Stimulated activated naive CD4-positive, alpha-beta T cell (primary cell): ENCODE measurements at places on chromosomes 4 and X.

GRCh38 chr4:127604949-127605709, 27.6 kb upstream of the INTU start:
- DNase-seq, result no peak

GRCh38 chrX:134969726-134970125, 21.1 kb upstream of the SMIM10 start:
- no peak for DNase-seq

DNA sequence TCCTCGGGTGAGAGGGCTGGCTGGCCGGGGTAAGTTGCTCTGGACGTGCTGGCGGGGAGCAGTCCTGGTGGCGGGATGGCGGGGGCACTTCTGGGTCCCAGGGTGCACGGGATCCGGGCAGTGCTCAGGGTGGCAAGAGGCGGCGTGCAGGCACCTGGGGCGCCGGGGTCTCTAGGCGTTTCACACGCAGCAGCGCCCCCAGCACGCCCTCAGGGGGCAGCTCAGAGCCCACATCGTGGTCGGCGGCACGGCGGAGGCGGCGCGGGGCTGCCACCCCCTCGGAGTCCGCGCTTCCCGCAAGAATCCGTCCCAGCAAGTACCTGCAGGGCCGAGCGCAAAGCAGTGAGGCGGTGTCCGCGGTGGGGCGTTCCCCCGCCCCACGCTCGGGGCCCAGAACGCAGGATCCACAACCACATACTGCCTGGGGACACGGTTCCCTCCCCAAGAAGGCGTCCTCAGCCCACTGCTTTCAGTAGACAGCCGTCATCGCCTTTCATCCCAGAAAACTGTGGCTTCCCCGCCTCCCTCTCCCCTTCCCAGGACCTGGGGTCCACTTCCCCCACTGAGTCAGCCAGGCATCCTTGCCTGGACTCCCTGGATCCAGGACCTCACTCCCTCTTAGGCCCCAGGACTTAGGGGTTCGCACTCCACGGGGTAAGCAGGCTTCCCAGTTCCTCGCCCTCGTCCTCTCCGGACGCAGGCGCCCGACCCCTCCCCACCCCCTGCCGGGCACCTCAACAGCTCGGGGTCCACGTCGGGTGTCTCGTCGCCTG, 4.1 kb downstream of the PCSK1N start:
- DNase-seq, result no peak

DNA sequence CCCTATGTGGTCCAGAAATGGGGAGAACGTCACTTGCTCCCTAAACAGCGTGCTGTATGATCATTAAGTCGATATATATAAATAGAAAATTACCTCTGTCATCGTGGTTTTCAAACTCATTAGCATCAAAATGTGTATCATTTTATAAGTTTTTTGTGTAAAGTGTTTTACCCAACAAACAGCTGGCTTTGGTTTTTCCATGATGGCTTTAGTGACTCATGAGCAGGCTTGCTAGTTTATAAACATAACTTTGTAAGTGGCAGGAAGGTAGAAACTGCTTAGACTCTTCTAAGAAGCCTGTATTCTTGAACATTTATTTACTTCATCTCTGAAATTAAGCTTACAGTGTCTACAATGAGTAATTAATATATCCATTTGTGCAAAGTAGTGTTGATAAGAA, 108.4 kb upstream of the DIPK2B start:
- DNase-seq, result no peak

GRCh38 chr4:142715727-142716126, 130.4 kb downstream of the INPP4B start:
- no peak for DNase-seq

GRCh38 chr4:107182347-107182746, 146.2 kb upstream of the DKK2 start:
- no peak for DNase-seq

GRCh38 chr4:173998471-173999144, 284.9 kb downstream of the FBXO8 start:
- DNase-seq, result no peak

DNA sequence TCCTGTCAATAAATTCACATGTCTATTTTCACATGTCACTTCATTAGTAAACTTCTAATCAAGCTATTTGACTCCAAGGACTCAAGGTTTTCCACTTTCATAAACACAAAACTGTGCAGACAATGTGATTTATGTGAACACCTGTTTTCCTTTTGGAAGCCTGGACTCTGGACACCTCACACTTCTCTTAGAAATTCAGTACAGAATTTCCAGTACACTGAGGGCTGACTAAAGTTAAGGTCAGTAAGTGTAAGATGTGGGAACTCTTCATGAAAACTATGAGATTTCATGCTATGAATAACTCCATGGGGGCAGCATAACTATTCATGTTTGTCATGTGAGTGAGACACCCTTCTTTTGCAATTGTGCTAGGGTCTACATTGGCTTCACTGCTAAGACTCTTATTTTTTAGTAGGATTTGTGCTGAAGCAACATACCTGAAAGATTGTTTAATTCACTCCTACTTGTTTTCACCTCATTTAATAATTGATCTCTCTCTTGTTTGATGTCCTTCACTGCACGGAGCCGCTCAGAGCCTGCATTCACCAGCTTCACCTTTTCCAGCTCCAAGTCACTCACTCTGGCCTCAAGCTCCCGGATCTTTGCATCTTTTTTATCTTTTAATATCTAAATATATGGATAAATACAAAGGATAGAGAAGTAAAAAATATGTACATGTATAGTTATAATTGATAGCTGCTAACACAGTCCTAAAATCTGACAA, 55.3 kb downstream of the STBD1 start:
- DNase-seq, result no peak

DNA sequence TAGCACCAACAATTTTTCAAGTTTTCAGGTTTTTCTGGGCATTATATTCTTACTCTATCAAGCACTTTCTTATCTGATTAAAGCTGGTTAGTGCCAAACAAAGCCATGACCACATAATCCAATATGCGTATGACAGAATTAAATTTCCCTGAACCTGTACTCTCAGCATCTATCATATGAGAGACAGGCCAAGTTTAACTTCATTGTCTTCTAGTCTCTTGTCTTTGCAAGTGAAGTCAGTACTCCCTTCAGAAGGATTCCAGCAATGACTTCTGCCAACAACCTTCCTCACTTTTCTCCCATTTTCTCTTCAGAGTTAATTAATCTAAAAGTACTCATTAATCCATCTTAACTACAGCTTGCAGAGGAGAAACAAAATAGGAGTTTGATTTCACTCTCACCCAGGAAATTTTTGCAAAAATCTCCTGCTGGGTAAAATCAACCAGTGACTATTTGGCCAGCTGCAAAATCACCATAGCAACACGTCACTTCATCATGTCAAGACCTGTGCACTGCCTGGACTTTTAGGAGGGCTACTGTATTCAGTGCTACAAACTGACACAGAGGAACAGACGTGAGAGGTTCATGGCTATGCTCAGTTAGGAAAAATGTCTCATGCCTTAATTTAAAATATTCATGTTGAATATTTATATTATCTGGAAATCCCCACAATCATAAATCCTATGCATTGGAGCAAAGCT, 208.4 kb downstream of the ANTXR2 start:
- no peak for DNase-seq

GRCh38 chrX:154136627-154137161, 7.3 kb upstream of the OPN1LW start:
- DNase-seq, result peak; percentile 68

DNA sequence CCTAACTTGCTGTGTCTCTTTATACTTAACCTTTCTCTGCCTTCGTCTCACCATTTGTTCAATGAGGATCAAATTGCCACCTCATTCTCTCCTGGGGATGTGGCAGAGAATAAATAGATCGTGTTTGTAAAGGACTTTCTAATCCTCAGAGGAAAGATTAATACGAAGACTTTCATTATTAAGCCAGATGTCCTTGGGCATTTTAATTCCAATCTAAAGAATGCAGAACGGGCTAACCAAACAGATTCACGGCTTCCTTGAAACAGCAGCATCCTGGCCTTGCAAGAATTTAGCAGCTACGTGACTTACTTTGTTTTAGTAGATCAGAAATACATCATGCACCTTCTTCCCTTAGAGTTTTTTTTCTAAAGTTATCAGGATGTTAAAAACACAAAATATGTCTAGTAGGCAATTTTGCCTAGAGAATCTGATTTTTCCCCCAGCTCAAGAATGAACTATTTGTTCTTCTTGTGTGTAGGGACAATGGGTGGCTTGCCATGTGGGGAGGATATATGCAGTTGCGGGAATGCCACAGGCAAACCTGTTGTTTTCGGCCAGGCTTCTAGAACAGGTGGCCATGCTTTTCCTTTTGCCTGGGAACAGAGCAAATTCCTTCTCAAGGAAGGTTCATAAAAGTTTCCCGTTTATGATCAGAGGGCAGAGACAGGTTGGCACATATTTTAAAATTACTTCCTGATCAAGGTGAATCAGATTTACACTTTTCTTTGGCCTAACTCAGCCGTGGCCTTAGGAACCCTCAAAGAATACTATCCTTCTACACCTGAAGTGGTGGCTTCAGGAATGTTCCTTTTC, 3.0 kb downstream of the MID1 start:
- no peak for DNase-seq

DNA sequence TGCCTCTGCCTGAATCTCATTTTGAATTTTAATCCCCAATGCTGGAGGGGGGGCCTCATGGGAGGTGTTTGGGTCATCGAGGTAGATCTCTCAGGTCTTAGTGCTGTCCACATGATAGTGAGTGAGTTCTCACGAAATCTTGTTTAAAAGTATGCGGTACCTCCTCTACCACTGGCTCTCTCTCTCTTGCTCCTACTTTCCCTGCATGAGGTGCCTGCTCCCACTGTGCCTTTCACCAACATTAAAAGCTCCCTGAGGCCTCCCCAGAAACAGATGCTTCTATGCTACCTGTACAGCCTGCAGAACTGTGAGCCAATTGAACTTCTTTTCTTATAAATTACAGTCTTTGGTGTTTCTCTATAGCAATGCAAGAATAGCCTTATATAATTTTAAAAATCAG, 560.7 kb upstream of the CPEB2 start:
- no peak for DNase-seq

DNA sequence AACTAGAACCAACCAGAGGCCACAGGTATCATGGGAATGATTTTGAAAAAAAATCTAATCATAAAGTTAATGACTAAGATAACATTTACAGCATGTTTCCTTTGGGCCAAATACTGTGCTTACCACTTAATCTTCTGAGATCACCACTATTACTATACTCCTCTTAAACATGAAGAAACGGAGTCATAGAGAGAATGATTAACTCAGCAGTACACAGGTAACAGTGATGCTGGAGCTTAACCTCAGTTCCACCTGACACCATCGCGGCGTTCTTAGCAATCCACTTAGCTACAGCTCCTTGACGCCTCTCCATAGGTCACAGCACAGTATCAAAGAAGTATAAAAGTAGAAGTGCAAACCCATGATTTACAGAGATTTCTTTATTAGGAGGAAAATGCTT, 592.6 kb upstream of the SLIT2 start:
- no peak for DNase-seq

- DNase-seq, result no peak
Observed at GRCh38 chrX:84144281-84144680, 43.7 kb downstream of the RPS6KA6 start.

GRCh38 chr4:184978211-184978610, 40.1 kb upstream of the HELT start:
- DNase-seq, result no peak

- no peak for DNase-seq
Observed at GRCh38 chr4:141410839-141411238, 190.1 kb downstream of the ZNF330 start.

DNA sequence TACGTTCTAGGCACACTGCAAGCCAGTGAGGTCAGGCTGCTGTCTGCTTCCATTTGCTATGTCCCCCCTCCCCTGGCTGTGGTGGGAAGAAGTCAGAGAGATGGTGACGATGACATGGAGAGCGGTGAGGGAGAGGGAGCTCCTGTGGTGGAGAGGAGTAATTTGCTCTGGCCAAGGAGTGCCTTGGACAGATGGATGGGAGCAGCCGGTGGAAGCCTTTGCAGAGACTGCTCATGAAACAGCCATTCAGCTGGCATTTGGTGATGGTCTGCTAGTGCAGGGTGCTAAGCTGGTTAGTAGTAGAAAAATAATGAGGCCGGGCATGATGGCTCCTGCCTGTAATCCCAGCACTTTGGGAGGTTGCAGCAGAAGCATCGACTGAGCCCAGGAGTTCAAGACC, 124.1 kb downstream of the FHDC1 start:
- no peak for DNase-seq

DNA sequence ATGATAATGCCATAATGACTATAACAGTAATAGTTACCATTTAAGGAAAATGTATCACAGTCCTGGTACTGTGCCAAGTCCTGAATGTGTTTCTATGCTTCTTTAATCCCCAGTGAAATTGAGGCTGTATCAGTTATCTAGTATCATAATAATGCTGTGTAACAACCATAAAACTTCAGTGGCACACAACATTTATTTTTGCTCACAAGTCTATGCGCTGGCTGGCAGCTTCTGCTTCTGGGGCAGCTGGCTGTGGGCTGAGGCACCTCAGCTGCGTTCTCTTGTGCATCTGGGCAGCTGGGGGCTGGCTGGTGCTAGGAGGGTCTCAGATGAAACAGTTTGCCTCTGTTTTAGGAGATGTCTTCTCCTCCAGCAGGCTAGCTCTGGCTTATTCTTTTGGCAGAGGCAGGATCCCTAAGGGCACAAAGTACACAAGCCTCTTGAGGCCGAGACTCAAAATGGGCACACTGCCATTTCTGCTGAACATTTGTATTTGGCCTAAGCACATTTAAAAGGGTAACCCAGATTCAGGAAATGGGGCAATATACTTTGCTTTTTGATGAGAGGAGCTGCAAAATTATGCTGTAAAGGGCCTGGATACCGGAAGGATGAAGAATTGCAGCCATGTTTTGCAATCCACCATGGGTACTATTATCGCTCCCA, 62.6 kb upstream of the DHX15 start:
- no peak for DNase-seq

GRCh38 chr4:20393486-20394100, 141.9 kb downstream of the SLIT2 start:
- DNase-seq, result no peak

DNA sequence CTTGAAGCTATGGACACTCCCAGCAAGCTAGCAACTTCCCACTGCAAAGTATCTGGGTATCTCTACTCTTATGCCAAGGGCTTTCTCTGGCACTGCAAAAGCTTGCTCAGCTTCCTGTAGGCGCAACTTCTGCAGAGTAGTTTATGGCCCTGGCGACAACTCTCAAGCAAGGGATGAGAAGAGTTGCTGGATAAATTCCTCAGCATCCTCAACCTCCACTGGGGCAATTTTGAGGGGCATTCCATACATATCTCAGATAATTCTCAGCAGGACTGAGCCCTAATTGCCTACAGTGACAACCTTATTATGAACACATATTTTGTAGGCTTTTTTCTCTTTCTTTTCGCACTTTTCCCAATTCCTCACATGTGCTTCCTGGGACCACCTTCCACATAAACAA, 31.2 kb upstream of the TAB3 start:
- DNase-seq, result no peak

DNA sequence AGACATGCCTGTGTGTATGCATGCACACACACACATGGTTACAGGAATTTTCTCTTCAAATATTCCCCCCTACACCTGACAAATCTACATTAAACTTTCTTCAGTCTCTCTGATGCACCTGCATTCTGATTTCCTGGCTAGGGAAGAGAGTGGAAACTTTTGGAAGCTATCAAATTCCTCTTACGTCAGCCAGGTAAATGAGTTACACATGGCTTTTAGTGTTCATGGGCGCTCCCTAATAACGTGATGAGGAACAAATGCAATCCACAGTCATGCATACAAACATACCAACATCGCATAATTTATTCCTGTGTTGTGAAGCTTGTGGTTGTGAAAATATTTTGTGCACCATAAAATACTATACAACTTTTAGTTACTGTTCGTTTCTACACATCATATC, 34.9 kb downstream of the BMP3 start:
- no peak for DNase-seq
